ENCODE measurements at places on chromosomes 13 and 19.

GRCh38 chr13:59444210-59444857 is 719.4 kb downstream of the DIAPH3 start:
- DNase-seq, result no peak

GRCh38 chr13:35729926-35730627 is 253.6 kb upstream of the MAB21L1 start:
- no peak for DNase-seq

- DNase-seq, result no peak
Measured at GRCh38 chr19:2721570-2722540, 683 bp upstream of the DIRAS1 start.

GRCh38 chr13:76297331-76297730 is 588.9 kb downstream of the KCTD12 start:
- no peak for DNase-seq

GRCh38 chr19:34540811-34541557 is 59.4 kb downstream of the WTIP start:
- no peak for DNase-seq

DNA sequence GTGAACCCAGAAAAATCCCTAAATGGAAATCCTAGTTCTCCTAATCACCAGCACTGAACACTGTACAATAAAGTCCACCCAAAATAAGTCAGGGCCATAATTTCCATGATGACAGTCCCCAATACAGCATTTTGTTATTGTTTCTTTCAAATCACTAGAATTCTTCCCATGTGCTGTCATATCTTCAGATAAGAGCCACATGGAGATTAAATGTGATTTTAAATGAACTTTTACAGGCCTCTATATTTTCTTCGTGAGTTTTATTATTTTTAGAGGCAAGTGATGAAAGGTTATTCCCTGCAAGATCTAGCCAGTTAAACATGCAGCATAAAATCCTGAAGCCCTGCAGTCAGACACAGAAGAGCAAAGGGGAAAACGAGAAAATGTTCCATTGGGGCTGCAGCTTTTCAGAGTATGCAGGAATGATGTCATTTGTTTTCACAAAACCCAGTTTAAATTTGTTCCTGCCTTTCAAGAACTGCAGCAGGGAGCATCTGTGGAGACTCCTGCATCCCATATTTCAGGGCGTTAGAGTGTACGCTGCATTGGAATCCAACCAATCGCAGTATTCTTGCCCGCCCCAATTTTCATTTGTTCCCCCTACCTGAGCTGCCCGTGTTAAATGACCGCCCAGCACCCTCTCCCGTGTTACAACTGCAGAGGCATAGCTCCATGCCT is 167.2 kb upstream of the KLF12 start:
- DNase-seq, result peak; percentile 31

DNA sequence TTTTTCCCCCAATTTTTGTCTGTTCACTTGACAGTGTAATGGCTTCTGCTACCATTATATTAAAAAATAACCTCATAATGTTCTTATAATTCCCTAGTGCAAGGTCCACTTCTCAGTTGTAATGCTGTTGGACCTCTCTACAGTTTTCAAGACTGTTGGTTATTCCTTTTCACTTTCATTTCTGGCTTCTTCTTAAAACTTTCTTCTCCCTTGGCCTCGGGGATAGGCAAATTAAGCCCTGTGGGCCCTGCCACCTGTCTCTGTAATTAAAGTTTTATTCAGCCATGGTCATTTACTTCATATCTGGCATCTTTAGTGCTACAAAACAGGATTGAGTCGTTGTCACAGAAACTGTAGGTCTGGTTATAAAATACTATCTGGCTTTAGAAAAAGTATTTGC is 313.5 kb downstream of the KLF12 start:
- no peak for DNase-seq

DNA sequence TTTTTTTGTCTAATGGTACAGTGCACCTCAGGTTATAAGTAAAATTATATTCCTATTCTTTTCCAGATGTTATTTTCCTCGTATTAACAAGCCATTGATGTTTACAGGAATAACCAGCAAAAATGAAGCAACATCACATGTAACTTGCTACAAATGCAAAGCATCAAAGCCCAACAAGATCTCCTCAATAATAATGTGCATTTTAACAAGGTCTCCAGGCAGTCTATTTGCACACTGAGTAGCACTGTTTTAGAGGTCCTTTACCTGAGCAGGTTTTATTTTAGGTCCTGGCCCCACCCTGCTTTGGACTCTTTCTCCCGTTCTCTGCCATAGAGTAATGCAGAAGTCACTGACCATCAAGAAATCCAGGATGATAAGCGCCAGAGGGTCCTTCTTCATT is 298.4 kb downstream of the FGF14 start:
- DNase-seq, result no peak

- no peak for DNase-seq
Measured at GRCh38 chr13:34868733-34869132, 73.3 kb upstream of the NBEA start.

DNA sequence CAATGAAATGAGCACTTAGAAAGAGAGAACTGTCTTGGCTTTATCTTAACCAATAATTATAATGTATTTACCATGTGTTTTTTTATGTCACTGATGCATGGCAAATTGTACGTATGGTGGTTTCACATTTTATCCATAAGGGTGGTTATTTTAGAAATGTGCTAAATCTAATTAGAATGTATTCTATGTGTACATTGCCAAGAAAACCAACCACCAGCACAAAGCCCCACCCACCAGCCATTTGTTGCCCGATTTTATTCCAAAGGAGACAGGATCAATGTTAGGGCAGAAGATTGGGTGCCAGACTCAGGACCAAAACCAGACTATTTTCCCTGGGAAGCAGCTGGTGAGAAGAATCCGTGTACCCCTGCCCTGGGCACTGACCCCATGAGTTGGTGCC is 63.0 kb upstream of the SOX1 start:
- no peak for DNase-seq

DNA sequence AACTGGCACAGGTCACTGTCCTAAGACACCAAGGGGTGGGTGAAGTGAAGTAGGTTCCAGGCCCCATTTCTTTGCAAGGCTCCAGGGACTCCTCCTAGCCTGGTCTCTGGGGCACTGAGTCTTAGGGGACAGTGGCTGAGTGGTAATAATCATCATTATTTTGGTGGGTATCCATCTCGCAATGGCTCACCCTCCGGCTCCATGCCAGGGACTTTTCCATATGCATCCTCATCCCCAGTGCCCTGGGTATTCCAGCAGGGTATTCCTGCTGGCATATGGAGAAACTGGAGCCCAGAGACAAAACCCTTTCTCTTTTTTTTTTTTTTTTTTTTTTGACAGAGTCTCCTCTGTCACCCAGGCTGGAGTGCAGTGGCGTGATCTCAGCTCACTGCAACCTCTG is 2.5 kb downstream of the PDE4A start:
- no peak for DNase-seq

DNA sequence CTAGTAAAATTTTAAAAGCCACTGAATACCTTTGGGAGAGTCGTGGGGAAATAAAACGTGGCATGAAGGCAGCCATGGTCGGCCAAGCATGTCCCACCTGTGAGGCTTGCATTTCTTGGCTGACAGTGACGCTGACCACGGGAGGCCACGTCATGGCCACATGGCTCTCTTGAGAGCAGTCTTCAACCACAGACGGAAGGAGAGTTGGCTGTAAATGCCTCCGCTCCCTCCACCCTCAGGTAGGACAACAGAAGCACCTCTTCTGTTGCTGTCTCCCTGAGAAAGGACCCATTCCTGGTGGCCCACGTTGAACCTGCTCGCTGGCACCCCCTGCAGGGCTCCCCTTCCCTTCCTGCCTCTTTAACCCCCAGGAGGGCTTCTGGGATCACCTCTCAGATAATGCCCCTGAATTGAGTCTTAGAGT is 10.6 kb upstream of the LRRC25 start:
- DNase-seq, result no peak

- DNase-seq, result peak; percentile 43
Measured at GRCh38 chr13:101624210-101624922, 171.9 kb downstream of the ITGBL1 start.

- no peak for DNase-seq
Measured at GRCh38 chr19:18868380-18869022, 27.5 kb downstream of the CERS1 start.

DNA sequence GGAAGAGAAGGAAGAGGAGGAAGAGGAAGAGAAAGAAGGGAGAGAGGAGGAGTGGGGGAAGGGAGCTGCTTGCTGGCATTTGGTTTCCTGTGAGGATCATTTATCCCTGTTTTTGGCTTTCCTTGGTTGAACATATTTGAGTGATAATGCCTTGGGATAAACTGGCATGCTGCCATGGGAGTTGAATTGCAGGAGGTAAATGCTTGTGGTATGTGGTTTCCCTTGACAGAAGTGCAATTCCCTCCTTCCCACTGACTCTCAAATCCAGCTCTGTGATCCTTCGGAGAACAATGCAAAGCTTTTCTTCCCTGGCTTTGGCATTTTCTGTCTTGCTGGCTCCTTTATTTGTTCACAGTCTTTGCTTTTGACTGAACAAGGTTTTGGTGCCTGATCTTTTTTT is 27.2 kb upstream of the CBY2 start:
- peak; percentile 81 for DNase-seq

DNA sequence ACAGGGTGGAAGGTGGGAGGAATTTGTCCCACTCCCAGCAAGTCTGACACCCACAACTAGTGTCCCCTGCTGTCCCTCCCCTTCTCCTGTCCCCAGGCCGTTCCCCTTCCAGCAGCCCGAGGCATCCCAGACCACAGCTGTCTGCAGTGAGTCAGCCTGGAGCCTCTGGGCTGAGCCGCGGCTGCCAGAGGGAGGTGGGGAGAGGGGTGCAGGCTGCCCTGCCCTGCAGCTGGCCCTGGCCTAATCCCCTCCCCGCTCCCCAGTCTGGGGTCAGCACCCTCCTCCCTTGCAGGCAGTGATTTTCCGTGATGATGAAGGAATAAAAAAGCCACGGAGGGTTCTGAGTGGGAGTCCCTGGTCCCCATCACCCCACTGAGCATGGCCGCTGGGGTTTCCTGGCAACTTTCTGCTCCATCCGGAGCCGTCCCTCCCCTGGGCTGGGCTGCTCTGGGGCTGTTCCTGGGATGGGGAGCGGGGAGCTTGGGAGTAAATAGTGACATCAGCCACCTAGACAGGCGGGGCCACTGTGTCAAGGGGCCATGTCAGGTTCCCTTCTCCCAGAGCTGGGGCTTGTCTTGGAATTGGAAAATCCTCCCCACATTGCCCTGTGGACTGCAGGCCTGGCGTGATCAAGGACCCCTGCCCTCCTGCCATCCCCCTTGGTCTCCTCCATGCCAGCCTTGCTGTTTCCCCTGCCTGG is 16.8 kb downstream of the SPC24 start:
- peak; percentile 81 for DNase-seq

GRCh38 chr19:13757805-13758772 is 6.2 kb upstream of the MRI1 start:
- DNase-seq, result no peak

DNA sequence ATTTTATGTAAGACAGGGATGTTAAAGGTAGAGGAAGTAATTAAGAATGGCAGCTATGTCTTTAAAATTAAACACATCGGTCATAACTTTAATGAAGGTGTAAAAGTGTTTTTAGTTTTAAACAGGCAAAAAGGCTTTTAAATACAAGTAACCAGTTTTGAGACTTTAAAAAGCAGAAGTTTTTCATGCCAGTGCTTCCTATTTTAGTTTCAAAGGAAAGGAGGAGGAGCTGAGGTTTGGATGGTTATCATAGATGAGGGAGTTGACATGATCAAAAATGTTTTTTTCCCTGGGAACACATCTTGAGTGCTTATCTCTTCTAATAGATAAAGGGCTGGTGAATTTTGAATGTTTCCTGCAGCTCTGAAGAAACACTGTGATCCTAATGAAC is 42.9 kb downstream of the LRCH1 start:
- no peak for DNase-seq

DNA sequence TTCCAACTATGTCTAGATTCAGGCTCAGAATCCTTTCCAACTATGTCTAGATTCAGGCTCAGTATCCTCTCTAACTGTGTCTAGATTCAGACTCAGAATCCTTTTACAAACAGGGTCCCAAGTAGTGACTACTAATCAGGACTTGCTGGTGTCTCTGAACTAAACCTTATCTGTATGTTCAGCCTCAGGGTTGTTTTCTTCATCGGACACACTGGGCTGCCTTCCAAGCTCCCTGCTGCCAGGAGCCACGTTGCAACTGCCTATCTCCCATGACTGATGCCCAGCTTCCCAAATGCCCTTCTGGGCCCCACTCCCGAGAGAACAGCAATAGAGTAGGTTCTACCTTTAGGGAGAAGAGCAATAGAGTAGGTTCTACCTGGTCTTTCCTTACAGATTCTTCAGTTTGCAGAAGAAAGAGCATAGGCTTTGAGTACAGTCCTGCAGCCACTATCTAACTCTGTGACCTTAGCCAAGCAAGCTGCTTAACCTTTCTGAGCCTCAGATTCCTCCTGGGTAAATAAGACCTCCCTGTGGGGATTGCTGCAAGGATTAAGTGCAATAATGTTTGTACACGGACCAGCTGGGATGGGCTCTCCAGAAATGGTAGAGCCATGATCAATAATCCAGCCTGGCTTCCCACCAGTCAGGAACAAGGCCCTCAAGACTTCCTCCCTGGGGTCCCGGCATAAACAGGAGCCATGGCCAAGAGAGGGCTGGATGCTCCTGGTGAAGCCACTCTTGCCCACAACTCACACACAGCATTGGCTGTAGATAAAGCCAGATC is 61.5 kb downstream of the ZIC5 start:
- no peak for DNase-seq

GRCh38 chr13:19766591-19766990 is 16.2 kb downstream of the PSPC1 start:
- DNase-seq, result no peak

GRCh38 chr13:46297361-46297811 is 85.7 kb downstream of the LRRC63 start:
- peak; percentile 45 for DNase-seq

GRCh38 chr19:38352611-38353010 is 17.0 kb downstream of the CATSPERG start:
- DNase-seq, result no peak

DNA sequence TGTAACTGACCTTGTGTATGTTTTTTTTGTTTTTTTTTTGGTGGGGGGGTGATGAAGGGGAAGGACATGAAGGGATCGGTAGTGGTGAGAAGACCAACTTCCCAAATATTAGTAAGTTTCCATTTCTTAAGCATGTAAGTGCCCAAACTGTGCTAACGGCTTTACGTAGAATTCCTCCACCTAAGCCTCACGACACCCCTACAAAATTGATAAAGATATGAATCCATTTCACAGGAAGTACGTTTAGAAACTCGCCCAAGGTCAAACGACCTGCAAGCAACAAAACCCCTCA is 649 bp downstream of the UQCRFS1 start:
- DNase-seq, result peak; percentile 5
